ENCODE measurements at places on chromosomes 6 and 20. TPM values are rescaled to one million over a fixed set of nuclear protein-coding genes. Genes with fewer than 3 reads are reported as not detected.
A peak's percentile ranks its signal among the peaks of the same experiment; 100 is the strongest.

DNA sequence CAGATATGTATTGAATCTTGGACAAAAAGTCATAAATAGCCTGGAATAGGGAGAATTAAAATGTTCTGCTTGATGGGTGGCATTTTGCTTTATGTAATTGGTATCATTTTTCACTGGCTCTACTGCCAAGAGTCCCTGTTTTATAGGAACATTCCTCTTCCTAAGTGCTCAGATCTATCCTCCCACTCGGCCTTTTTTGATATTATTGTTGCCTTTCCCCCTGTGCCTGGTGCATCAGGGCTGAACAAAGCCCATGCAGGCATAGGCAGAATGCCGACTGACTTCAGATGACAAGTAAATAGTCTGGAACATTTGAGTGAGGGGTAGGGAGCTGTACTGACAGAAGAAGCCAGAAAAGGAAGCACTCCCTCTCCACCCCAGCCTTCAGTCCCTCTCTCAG is 127.0 kb downstream of the PKHD1 start:
- no peak for DNase-seq
- H3K4me1 ChIP-seq, result no peaks in the 10 kb centered on the region

DNA sequence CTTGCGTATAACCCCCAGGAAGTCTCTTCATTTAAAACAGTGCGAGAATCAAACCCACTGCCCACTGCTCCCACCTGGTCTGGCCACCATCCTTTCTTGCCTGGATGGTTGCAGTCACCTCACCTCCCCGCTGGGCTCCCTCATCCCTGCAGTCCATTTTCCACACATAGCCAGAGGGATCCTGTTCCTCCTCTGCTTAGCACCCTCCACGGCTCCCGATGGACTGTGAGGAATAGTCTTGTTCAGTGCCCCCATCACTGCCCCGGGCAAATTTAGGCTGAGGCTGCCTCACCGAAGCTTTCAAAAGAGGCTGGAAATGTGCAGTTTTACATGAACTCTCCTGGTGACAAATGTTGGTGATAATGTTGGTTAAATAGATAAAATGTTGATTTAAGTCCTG is 17.7 kb downstream of the KCNG1 start:
- no peak overlapping the region for H3K4me3 ChIP-seq
- H3K36me3 ChIP-seq, result no peaks in the 10 kb centered on the region
- H3K27ac ChIP-seq, result no peak overlapping the region
- H3K27me3 ChIP-seq, result peaks cover 4% of the 10 kb centered on the region

DNA sequence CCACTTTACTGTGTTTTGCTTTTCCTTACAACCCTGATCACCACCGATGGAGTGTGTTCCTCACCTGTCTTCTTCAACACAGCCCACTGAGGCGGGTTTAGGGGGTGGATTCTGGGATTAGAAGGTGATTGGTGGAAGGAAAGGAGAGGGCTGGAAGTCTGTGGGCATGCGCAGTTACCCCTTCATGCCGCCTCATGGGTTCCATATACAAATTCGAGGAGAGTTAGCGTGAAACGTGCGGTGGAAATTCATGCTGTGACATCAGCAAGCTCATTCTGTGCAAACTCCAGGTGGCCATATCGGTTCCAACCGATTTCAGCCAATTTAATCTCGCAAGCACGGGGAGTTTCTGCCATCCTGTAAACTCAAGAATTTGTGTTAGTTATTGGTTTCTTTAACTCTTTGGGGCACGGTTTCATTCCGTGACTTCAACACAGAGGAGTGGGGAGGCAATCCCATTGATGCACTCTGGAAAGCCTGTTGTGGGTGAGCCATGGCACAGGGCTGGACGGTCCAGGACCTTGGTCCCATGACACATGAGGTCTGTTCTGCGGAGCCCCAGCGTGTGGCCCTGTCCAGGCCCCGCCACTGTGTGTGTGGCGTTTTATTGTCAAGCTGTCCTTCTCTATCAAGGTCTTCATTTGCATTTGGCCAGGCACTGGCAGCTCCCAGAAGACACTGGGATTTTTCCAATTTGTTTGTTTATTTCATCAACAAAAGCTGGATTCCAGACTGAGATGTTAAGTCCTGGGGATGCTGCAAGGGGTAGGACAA is 482.8 kb upstream of the SULF2 start:
- H3K4me3 ChIP-seq, result no peak overlapping the region
- no peaks in the 10 kb centered on the region for H3K27me3 ChIP-seq
- H3K27ac ChIP-seq, result no peak overlapping the region

- DNase-seq, result no peak
- H3K36me3 ChIP-seq, result peaks cover 3% of the 10 kb centered on the region
- no peak overlapping the region for H3K27ac ChIP-seq
- H3K27me3 ChIP-seq, result no peaks in the 10 kb centered on the region
- no peak overlapping the region for H3K4me3 ChIP-seq
These were observed 42.6 kb downstream of the PLCG1 start for GRCh38 chr20:41179961-41180360.

DNA sequence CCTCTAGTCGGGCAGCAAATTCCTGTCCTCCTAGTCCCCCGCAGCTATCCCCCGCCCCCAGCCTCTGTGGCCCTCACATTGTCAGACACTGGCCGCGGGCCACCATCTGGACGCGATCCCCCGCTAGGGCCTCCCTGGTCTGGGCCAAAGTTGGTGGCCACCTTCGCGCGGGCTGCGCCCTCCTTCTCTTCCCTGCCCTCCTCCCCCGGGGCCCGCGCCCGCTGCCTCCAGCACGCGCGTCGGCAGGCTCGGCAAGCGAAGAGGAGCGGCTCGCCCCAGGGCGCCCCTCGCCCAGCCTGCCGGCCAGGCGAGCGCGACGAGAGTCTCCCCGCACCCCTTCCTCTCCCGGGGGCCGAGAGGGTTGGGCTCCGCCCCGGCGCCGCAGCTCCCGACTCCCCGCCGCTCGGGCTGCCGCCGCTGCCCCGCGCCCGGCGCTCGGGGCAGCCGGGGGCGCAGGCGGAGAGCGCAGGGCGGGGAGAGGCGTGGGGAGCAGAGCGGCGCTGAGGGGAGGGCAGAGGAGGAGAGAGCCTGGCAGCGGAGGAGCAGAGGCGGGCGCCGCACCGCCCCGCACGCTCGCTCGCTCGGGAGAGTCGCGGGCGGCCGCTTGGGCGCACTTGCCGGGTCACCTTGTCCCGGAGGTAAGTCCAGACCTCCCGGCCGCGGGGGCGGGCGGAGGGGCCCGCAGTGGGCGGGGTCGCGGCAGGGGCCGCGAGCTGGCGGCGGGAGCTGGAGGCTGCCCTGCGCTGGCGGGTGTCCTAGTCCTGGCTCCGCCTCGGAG is at the start of gene SYNDIG1:
Gene SYNDIG1 (plus strand): TSS at position 514 of the 778 bp plus-strand sequence. CDS start 73,469 bp downstream, outside the sequence.
- H3K27me3 ChIP-seq, result peaks cover 6% of the 10 kb centered on the region
- H3K4me3 ChIP-seq, result no peak within 1 kb of the TSS
- H3K36me3 ChIP-seq, result no peaks in the 10 kb centered on the region
- H3K4me1 ChIP-seq, result no peaks in the 10 kb centered on the region
- H3K27ac ChIP-seq, result no peak within 1 kb of the TSS

- H3K27ac ChIP-seq, result no peak overlapping the region
- no peak for DNase-seq
- no peaks in the 10 kb centered on the region for H3K36me3 ChIP-seq
These were observed 8.7 kb downstream of the SLC17A5 start for GRCh38 chr6:73644941-73645591.

DNA sequence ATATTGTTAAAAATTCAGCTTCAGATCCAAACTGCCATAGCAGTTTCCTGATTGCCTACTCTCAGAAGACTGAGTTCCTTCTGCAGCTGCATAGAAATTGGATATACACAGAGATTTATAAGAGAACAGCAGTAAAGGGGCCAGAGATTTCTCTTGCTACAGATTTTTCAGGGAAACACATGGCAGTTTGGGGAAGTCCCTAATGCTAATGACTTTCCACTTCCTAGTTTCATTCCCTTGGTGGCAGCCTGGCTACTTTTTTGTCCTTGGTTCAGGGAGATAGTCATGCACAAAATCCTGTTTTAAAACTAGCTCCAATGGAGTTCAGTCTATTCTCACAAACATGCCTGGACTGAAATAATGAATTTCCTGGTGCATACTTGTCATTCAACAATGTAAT is 125.3 kb upstream of the PLCB4 start:
- no peaks in the 10 kb centered on the region for H3K27me3 ChIP-seq
- no peaks in the 10 kb centered on the region for H3K4me1 ChIP-seq
- H3K27ac ChIP-seq, result no peak overlapping the region
- no peak for DNase-seq
- H3K36me3 ChIP-seq, result no peaks in the 10 kb centered on the region
- H3K4me3 ChIP-seq, result no peak overlapping the region

DNA sequence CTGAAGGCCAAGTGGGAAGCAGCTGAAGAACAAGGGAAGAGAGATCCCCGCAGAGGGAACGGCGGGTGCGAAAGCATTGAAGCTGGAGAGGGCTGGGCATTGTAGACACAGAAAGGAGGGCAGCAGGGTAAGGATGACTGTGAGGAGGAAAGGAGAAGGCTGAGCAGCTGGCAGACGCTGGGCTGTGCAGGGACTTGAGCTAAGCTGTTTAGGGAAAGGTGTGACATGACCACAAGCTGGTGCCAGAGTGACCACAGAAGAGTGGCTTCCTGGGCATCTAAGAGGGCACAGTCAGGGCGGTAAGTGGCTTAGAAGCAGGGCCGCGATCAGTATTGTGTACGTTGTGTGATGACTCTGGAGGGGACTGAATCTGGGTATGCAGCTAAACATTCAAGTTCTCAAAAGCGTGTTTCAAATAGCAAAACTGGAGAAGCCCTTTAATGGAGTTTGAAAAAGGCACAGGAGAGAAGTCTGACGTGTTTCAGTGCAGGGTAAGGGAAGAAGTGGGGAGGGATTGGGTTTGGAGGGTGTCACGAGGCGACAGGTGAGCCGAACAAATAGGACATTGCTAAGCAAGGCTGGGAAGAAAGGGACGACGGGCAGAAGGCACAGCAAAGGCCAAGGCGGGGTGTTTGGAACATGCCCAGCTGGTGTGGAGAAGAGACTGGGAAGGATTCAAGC is 46.1 kb upstream of the ARFGEF2 start:
- peaks cover 5% of the 10 kb centered on the region for H3K4me1 ChIP-seq
- no peak overlapping the region for H3K4me3 ChIP-seq
- H3K27ac ChIP-seq, result no peak overlapping the region
- H3K27me3 ChIP-seq, result no peaks in the 10 kb centered on the region

The SOBP gene
- 1.0 TPM for total RNA-seq

GRCh38 chr6:131741688-131742393 is 31.0 kb upstream of the CTAGE9 start:
- H3K4me3 ChIP-seq, result no peak overlapping the region
- H3K36me3 ChIP-seq, result no peaks in the 10 kb centered on the region
- H3K4me1 ChIP-seq, result no peaks in the 10 kb centered on the region

GRCh38 chr6:27864906-27865849 is 47.0 kb downstream of the OR2B2 start:
- H3K27me3 ChIP-seq, result no peaks in the 10 kb centered on the region
- no peaks in the 10 kb centered on the region for H3K36me3 ChIP-seq
- H3K27ac ChIP-seq, result peak overlapping the region; percentile 83
- peaks cover 25% of the 10 kb centered on the region for H3K4me1 ChIP-seq

GRCh38 chr20:62232194-62232593 is 6.1 kb upstream of the OSBPL2 start:
- H3K4me1 ChIP-seq, result peaks cover under 1% of the 10 kb centered on the region
- H3K4me3 ChIP-seq, result no peak overlapping the region
- H3K36me3 ChIP-seq, result no peaks in the 10 kb centered on the region
- DNase-seq, result no peak

DNA sequence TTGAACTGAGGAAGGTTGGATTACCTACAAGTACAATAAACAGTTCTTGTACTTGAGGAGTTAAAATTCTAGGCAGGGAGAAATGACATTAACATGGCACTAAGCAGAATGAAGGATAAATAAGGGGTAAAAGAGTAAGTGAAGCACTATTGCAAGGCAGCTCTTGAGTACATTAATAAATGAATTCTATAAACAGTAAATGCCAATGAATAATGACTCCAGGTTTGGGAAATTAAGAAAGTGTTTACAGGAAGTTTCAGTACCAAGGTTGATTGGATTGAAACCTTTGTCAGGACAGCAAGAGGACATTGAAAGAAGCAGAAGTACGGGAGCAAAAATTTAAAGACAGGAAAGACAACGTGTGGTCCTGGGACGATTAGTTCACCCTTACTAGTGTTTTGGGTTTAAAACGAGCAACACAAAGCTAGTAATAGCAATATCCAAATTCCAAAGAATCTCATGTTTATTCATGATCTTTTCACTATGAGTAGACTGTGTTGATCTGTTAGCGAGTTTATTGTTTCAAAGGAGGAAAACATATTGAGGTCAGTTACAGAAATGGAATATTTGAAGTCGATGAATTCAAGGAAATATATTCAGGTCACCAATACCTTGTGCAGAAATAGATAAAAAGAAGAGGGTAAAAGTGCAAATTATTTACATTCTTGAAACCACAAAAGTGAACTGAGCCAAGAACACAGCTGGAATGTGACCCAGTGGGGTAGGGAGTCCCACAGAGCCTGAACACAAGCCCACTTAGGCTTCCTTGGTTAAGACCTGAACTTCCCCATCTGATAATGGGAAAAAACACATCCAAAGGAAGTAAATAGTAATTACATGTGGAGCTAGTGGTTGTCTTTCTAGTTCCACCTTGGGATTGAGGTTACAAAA is 80.8 kb downstream of the MKKS start:
- no peaks in the 10 kb centered on the region for H3K36me3 ChIP-seq
- H3K4me3 ChIP-seq, result no peak overlapping the region

DNA sequence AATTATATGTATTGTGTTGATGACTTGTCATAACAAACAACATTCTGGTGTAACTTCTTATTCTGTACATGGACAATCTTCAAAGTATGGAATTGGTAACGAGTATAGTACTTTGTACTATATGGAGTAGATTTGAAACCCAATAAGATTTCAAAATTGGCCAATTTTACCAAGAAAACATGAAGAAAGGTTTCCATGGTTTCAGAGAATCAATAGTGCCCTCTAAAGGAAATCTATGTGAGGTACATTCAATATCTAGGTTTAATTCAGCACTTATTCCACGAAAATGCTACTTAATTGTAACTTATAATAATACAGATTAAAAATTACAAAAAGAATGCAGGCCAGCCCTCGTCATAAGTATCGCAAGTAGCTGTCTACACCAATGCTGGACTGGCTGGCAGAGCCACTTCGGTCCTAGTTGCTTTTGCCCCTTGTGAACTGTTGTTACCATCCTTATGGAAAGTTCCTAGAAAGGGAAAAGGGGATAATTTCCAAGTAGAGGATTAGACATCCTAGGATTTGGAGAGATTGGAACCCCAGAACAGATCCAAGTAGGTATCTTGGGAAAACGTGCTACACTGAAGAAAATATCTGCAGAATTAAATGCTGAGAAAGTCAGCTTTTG is 70.9 kb downstream of the LCA5 start:
- H3K27me3 ChIP-seq, result no peaks in the 10 kb centered on the region
- H3K36me3 ChIP-seq, result no peaks in the 10 kb centered on the region
- no peak for DNase-seq
- H3K4me1 ChIP-seq, result no peaks in the 10 kb centered on the region
- no peak overlapping the region for H3K27ac ChIP-seq

DNA sequence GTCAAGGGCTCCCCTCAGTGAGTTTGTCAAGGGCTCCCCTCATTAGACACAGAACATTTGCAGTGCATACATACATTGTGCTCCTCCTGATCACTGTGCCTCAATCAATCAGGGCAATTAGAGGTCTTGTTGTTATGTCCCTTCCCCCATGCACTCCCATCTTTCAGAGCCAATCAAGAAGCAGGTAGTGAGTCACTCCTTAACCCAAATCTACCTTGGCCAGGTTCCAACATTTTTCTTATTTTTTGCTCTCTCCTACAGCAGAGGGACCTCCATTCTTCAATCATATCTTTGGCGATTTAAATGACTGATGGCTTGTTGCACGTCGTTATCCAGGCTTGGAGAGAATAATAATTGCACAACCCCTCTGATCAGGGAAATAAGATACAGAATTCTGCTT is 409.9 kb upstream of the SPTLC3 start:
- H3K4me3 ChIP-seq, result no peak overlapping the region
- H3K36me3 ChIP-seq, result no peaks in the 10 kb centered on the region
- no peaks in the 10 kb centered on the region for H3K4me1 ChIP-seq
- no peak for DNase-seq
- no peak overlapping the region for H3K27ac ChIP-seq

- H3K4me1 ChIP-seq, result peaks cover 8% of the 10 kb centered on the region
- H3K4me3 ChIP-seq, result no peak overlapping the region
- no peak overlapping the region for H3K27ac ChIP-seq
- no peaks in the 10 kb centered on the region for H3K27me3 ChIP-seq
These were observed 95.3 kb downstream of the EDN3 start for GRCh38 chr20:59395729-59396128.

Measured in CD8-positive, alpha-beta memory T cell (primary cell).